ENCODE measurements at places on chromosomes 3 and 15.

GRCh38 chr15:40498418-40498817, 27.6 kb downstream of the CHST14 start:
- DNase-seq: no peak

GRCh38 chr3:197136744-197137143, 107.1 kb upstream of the MELTF start:
- DNase-seq: no peak

DNA sequence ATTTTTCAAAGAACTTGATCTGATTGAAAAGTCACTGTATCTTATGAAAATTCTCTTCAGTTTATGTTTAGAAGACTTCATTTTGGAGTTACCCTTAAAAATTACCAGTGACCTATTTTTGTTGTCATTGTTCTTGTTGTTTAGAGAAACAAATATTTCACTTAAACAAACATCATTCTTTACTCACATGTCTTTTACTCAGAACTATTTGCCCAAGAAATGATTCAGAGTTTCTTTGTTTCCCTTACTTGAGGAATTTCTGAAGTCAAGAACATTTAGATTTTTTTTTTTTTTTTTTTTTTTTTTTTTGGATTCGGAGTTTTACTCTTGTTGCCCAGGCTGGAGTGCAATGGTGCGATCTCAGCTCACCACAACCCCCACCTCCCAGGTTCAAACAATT, 259.6 kb upstream of the UBE2E1 start:
- DNase-seq: no peak

- no peak for DNase-seq
Observed at GRCh38 chr3:187102073-187102634, 37.1 kb downstream of the RPL39L start.

Measured in esophagus squamous epithelium (tissue), 5 donors.